ENCODE measurements at places on chromosomes 5 and 9.

- DNase-seq, result no peak
Observed at GRCh38 chr5:99243111-99243510, 314.3 kb upstream of the CHD1 start.

GRCh38 chr5:139863361-139863760, 67.8 kb downstream of the PSD2 start:
- DNase-seq, result no peak

GRCh38 chr9:124456341-124457078, 6.3 kb downstream of the ADGRD2 start:
- no peak for DNase-seq

GRCh38 chr5:17234374-17234773, 16.9 kb downstream of the BASP1 start:
- no peak for DNase-seq

GRCh38 chr5:177439518-177440053, 7.0 kb upstream of the PRR7 start:
- DNase-seq, result no peak

- DNase-seq, result no peak
Observed at GRCh38 chr5:75277463-75277862, 40.8 kb upstream of the ANKRD31 start.

GRCh38 chr9:85949586-85950335, 8.8 kb downstream of the NAA35 start:
- no peak for DNase-seq

GRCh38 chr9:5825223-5825622, 7.7 kb downstream of the ERMP1 start:
- DNase-seq, result no peak

GRCh38 chr9:14006386-14007187, 307.4 kb downstream of the NFIB start:
- DNase-seq, result no peak

DNA sequence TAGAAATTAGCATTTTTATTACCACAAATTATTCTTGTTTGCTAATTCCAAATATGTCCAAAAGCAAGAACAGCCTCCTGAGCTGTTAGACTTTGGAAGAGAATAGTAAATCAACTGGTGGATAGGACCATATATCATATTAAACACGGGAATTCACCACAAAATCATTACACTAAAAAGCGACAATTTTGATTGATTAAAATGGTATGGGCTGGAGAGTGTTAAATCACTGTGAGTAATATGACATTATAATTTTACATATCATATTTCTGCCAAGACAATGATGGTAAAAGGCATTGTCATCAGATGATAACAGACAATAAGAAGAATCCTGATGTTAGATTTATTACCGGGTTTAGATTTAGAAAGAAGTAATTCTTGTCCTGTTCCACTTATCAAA, 107.2 kb upstream of the ARRDC3 start:
- DNase-seq, result no peak

DNA sequence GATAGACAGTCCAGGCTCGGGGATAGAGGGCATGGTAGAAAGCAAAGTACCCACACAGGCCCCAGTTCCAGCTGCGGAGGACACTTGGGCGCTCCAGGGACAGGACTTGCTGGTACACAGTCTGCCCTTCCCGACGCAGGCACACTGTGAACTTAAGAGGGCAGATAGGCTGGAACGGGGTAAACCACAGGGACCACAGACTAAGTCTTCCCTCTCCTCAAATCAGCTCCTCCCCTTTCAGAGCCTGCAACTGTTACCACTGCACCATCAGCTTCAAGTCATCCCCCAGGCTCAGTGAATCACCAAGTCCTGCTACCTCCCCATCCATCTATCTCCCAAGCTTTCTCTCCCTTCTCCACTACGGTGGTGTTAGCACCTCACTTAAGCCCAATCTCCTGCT, 7.3 kb downstream of the GBA2 start:
- DNase-seq, result no peak

DNA sequence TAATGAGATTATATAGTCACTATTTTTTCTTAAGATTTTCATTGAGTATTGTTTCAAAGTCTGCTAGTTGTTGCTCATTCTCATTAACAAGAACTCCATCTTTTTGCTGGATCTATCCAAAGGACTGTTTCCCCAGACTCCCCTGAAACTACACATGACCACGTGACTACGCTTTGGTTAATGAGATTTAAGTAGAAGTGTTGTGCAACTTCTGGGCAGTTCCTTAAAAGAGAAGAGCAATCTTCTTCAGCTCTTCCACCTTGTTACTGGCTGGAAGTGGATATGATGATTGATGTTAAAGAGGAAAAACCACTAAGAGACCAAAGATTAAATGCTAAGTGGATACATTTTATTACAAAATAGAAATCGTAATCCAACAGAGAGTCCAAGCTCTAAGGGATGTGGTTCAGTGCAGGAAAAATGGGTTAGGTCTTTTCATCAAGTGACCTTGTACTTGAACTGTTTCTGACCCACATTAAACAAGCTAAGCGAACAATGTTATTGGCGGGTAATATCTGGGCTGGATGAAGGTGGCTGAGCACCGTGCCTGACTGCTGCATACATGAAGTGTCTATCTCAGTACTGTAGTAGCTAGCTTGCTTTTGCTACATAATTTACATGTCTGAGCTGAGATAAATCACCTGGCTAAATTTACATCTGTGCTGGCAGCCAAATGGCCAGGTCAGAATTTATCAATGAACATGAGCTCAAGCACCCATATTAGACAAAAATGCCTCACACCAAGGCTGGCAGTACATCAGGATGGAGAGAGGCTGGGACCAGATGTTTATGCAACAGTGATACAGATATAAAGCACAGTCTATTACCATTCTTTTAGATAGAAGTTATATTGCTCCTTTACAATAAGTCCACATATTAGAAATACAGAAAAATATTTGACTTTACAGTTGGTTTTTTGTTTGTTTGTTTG, 7.5 kb upstream of the CTNNAL1 start:
- no peak for DNase-seq

DNA sequence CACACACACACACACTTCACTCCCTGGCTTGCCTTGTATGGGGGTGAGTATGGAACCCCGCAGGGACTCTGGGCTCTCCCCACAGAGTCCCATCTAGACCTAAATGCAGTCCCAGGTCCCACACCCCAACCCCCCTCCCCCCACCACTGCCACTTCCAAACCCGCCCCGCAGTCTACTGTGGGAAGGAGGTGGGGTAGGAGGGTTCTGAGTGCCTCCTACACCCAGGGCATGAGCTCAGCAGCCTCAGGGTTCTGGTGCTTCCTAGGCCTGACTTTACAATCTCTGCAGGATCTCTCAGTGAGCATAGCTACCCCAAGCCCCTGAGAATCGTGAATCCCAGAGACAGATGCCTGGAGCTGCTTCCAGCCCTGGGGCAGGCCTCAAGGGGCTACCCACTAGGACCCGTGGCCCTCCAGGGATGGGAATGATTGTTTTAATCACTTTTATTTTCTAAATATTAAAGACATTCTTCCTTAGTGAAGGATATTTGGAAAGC, 1.5 kb upstream of the NACC2 start:
- DNase-seq, result no peak

- no peak for DNase-seq
Observed at GRCh38 chr9:8604201-8604600, 804.6 kb upstream of the DMAC1 start.

DNA sequence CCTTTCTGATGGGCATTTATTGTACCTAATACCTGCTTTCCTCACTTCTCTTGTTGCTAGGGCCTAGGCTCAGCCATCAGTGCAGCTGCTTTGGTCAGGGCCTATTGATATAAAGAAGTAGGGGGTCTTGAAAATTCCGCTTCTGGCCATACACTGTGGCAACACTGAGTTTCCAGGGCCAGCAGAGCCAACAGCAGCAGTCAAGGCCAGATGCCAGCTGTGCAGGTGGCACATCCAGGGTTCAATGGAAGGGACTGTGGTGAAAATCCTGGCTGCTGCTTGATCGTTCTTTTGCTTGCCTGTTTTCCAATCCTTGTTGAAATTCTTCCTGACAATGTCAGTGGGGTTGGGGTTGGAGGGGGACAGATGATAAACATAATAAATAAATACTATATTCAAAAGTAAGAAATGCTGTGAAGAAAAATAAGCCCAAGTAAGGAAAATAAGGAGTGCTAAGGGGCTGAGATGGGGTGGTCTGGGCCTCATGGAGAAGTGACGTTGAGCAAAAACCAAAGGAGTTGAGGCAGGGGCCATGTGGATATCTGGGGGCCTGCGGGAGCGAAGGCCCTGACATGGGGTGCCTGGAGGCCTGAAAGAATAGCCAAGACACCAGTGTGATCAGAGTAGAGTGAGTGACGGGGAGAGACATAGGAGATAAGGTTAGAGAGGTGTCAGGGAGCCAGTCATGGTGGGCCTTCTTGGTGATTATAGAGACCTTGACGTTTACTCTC, 91.0 kb upstream of the ALDH1B1 start:
- no peak for DNase-seq

DNA sequence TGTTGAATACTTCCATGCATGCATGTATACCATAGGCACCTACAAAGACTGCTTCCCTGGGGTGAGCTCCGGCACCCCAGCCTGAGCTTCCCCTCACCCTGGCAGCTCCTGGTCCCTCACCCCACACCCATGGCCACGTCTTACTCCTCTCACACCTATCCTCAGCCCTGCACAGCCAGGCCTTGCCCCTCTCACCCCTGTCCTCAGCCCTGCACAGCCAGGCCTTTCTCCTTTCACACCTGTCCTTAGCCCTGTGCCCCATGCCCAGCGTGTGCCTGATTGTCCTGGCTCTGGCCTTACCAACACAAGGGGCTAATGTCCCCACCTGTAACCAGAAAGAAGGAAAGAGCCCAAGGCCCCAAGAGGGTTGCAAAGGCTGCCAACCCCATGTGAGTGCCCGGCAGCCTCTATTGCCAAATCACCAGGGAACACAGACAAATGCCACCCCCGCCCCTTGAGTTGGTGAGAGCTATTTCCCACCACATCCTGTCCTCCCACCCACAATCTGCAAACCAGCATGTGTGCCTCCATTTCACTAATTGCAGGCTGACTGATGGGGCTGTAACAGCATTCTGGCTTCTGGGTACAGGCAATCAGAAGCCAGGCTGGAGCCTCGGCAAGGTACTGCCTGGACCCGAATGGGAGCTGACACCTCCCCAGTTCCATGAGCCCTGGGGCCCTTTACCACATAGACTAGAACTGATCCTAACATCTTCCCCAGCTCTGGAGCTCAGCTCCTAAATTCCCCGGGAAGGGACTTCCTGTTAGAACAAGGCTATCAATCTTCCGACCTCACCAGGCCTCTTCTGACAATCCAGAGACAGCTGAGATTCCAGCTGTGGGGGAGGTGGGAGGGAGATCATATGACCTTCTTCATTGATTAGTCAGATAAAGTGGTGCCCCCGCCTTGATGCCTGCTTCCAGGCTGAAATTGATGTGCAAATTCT, 78.2 kb downstream of the FAM114A2 start:
- DNase-seq, result peak; percentile 58

GRCh38 chr5:150608991-150609390, 31.5 kb upstream of the SYNPO start:
- no peak for DNase-seq

- no peak for DNase-seq
Observed at GRCh38 chr5:173399851-173400250, 71.6 kb upstream of the STC2 start.

DNA sequence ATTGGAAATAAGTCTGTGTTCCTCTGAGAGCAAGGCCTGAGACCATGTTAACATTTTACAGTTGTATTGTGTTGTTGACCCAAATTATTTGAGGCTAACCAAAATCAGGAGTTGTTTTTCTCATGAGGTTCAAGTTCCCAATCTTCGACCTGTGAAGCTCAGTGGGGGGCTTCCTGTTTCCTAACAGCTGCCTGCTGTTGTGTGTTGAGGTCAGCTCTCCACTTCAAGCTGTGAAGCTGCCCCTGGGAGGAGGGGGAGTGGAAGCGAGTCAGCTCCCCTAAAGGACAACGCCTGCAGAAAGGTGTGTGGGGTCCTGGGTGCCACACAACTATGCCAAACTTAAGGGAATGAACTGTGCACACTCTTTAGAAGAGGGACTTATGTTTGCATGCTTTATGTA, 295.5 kb downstream of the IRX1 start:
- no peak for DNase-seq

- DNase-seq, result no peak
Observed at GRCh38 chr5:42960506-42960905, 79.6 kb downstream of the ANXA2R start.

DNA sequence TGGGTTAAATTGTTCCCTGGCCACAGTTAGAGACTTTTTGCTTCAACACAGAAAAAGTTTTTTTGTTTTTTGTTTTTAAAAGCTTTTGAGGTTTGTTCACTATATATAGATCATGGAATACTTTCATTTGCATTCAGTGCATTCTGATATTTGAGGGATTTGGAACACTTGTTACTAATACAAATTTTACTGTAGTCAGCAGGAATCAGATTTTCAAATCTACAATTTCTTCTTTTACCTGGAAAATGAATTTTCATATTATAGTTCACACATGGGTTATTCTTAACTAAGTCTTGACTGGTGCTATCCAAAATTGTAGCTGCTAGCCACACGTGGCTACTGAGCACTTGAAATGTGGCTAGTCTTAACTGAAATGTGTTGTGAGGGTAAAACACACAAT, 142.0 kb downstream of the RMI1 start:
- no peak for DNase-seq

- no peak for DNase-seq
Observed at GRCh38 chr5:39414426-39414825, 10.4 kb downstream of the DAB2 start.

- no peak for DNase-seq
Observed at GRCh38 chr5:32358611-32359010, 45.9 kb upstream of the MTMR12 start.

DNA sequence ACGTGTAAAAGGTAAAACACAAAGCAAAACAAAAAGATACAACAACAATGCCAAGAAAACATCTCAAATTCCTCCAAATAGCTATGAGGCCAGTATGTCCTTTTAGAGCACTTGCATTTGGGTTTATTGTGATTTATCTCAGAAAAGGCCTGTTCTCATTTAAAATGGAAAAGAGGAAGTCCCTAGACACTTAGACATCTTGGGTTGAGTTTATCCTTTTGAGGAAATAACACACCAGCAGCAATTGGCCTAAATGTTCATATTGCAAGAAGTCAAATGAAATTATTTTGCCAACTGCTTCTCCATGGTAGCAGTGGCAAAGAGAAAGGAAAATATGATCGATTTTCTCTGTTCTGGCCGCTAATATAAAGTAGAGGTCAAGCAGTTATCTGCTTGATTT, 43.6 kb upstream of the TRMT10B start:
- DNase-seq, result no peak

DNA sequence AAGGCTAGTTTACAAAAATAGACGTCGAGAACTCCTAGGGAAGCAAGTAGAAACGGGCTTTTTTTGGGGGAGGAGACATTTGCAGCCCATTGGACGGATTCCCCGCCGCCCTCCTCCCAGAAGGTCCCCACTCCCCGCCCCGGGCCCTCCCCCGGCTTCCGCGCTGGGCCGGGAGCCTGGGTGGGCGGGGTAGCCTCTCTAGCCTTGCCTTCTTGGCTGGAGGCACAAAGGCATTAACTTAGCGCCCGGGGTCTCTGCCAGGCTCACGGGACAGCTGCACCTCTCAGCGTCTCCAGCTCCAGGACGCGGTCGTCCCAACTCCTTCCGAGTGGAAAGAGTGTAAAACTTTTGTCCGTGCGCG, at the start of gene DMRTA1:
TSS of gene DMRTA1 (plus strand) at position 236 of the 361 bp plus-strand sequence. CDS start 242 bp downstream, outside the sequence.
- peak; percentile 27 for DNase-seq

All from fibroblast of skin of scalp (primary cell).